ENCODE measurements at places on chromosomes 12 and 14.

- DNase-seq, result no peak
Observed at GRCh38 chr14:29759521-29760340, 167.9 kb downstream of the PRKD1 start.

DNA sequence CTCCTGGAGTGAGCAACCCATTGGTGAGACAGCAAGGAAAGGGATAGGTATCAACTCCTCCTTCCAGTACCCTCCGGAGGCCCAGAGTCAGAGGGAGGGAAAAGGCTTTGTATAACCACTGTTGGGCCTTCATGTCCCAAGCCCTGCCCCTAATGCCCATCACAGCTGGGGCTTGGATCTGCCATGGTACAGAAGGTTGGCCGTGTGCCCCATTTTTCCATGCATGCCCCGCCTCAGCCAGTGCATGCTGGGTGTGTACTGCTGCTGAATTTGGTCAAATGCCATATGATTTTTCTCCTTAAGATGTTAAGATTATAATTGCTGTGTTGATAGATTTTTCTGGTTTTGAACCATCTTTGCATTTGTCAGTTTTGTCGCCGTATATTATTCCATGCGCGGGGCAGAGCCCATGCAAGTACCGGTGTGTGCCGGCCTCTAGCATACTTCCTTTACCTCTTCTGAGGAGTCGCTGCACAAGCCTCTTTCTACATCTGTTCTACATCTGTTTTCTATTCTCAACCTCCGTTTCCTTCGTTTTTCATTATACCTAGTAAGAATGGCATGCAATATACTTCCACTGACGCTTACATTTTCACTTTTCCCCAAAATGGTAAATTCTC lies 26.6 kb downstream of the PPP2R5C start:
- peak; percentile 39 for DNase-seq

DNA sequence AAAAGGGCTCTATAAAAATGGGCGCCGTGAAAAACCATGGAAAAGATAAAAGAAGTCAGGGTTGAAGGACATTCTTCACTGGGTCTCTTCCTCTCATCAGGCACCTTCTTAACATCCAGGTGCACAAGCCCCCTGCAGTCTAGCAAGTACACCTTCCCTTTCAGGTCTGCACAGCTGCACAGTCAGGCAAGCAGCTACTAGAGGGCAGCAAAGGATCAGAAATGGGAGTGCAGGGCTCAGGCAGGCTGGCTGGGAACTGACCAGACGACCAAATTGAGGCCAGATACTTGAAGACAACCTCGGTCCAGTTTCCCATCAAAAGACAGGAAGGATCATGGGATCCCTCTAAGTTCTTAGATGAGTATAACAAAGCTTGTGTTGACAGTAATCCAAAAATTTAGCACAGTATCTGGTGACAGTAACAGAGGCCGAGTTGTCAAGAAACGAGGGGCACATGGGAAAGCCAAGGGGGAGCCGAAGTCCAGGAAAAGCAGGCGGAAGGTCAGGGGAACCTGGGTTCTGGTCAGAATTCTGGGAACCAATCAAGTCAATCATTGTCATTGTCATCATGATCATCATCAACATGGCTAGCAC lies 10.1 kb upstream of the GRIP1 start:
- peak; percentile 37 for DNase-seq

DNA sequence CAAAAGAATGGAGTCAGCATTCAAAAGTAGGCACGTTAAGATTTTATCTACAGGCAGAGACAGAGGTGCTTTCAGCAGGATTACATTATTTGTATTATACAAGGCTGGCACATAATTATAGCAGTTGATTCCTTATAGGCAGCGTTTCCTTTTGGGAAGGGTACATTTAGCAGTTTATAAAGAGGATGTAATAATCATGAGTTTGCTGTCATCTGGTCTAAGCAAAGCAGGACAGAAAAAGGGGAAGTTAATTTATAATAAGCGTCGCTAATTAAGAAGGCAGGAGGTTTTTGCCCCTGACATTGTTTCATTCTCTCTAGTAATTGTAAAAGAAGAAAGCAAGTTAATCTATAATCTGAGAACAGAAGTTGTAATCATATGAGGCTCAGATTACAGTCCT lies 259.9 kb upstream of the MDGA2 start:
- DNase-seq, result no peak

DNA sequence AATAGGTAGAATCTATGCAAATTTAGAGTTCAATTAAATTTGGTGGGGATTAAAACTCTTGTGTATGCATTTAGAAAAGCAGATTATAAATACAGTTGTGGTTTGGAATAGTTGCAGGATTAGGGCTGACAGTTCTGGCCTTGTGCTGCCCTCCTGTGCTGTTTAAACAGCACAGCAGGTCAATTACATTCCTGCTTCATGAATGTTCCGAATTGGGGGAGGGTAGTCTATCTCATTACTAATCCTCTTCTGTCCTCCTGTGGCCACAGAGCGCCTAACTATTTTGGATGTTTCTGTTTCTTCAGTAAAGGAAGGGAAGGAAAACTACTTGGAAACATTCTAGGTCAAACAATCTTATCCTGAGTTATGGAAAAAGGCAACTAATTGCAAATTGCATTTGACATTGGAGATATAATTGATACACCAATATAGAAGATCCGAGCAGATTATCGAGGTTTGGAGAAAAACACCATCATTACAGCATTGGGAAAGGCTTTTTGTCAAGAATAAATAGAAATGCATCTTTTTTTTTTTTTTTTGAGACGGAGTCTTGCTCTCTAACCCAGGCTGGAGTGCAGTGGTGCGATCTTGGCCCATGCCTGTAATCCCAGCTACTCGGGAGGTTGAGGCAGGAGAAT lies 8.7 kb upstream of the GPR19 start:
- DNase-seq, result peak; percentile 95

DNA sequence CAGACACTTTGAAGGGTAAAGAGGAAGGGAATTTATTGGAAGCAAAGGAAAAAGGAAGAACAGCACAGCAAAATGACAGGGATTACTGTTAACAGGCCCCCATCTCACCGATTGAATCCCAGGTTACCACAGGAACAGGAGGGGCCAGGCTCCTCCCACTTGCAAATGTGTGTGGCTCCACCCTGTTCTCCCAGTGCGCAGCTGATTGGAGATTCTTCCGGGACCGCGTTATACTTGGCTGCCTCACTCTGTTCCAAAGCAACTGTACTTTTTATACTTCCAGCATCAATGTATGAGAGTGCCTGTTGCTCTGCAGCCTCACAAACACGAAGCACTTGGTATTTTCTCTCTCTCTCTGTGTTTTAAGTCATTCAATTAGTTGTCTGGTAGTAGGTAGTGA lies 273.6 kb upstream of the MDGA2 start:
- no peak for DNase-seq

DNA sequence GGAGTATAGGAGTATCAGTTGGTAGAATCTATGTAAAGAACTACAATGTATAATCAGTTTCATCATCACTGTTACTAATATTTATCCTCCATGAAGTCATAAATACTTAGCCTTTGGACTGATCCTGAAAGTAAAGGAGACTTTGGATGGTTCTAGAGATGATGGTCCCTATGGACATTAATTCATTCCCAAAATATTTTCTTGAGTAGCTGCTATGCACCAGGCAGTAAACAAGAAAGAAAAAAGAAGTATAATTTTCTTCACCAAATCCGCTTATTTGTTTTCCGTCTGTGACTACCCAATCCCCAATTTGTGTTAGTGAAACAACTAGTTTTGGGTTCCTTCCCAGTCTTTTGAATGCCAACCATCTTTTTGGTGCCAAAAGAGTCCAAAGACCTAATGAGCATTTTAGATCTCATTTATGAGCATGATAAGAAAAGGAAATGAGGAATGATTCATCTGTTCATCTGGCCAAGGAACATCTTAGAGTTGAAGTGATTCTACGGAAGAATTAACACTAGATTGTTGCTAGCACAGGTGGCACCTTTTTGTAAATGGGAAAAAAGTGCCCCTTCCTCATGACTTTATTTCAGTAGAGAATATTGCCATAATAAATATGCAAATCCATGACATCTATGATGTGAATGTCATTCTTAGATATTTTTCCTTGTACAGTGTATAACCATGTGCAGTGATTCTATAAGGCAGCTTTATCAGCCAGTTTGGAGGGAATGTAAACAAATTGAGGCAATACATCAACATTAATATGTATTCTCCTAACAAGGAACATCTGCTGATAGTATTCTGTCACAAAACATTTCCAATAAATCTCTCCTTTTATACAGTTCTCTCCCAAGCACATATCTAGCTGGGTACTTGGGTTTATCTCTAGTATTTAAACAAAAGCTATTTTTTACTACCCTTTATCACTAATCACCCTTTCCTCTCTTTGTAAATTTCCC lies 85.1 kb upstream of the CCDC91 start:
- no peak for DNase-seq

DNA sequence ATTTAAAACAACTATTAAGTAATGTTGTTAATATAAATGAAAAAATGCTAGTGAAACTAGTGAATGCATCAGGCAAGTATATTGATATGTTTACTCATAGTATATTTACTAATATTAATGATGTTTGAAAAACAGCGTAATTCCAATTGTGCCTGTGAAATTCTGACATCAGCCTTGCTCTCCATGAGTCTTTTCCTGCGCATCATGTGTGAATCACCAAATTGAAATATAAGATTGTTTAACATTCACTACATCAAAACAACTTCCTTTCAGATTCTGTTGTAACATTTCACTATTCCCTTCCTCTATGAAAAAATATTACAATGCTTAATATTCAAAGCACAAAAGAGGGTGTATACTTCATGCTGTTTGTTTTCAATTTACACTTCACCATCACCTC lies 1995.9 kb upstream of the SEL1L start:
- DNase-seq, result no peak

DNA sequence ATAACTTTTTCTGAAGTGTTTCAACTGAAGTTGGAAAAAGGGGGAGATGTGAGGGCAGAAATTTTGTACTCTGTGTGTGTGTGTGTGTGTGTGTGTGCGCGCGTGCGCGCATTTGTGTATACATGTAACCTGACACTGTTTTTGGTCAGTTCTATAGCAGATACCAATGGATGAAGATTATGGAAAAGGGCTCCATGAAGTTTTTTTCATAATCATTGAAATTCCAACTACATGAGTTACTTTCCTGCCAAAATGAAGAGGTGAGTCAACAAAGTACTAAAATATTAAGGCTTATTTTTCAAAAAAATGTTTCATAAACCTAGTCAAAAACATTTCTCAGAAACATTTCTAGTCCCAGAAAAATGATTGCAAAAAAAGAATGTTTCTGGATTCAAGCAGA lies 25.7 kb upstream of the CERS5 start:
- DNase-seq, result peak; percentile 83

DNA sequence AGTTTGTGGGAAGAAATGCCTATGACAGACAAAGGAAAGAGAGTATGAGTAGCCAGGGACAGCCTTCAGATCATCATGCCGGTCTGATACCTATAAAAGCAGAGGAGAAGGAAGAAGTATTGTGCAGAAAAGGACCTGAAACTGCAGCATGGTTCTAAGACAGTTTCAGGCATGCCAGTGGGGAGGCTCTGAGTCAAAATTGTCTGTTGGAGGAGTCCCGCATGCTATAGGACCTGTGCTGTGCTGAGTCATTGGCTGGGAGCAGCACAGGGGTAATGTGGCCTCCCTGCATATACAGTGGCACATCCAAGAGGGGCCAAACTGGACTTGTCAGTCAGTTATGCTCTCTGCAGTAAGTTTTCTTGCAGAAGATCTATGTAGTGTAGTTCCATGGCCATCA lies 40.7 kb downstream of the NEUROD4 start:
- no peak for DNase-seq

DNA sequence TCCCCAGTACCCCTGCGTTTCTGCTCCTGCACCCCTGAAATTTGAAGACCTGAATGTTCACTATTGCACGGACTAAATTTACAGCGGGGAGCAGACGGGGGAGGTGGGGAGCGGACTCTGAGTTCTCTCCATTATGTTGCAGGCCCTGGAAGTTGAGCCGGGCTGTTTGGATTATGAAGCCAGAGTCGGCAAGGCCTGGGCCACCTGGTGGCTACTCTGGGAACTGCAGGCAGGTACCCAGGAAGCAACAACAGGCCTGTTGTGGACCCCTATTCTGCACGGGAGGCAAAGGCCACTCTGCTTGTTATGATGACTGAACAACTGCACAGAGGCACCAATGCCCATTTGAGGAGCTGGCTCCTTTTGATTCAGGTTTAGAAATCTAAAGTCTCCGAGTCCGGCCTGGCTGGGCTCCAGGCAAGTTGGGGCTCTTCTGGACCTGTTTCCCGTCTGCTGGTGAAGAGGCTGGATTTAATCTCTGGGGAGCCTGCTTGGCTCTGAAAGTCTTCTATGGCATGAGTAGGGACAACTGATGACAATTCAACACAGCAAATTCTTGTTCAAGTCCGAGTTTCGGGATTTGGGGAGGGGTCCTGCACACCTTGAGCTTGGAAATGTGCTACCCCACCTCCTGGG lies 34.1 kb upstream of the FAM181A start:
- DNase-seq, result peak; percentile 45

GRCh38 chr12:41184864-41185263 lies 3.3 kb upstream of the PDZRN4 start:
- peak; percentile 8 for DNase-seq

- no peak for DNase-seq
Observed at GRCh38 chr14:70670992-70671651, 29.4 kb downstream of the TTC9 start.

DNA sequence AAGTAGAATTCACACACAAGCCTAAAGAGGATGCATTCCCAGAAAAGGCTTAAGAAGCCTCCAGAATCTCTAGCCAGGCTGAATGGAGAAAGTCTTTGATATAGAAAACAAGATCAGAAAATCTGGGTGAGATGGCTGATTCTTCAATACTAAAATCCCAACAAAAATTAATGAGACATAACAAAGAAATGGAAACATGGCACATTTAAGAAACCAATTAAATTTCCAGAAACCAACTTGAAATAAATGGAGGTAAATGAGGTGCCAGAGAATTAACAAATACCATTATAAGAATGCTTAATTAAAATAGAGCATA lies 51.9 kb downstream of the CPSF6 start:
- DNase-seq, result no peak

DNA sequence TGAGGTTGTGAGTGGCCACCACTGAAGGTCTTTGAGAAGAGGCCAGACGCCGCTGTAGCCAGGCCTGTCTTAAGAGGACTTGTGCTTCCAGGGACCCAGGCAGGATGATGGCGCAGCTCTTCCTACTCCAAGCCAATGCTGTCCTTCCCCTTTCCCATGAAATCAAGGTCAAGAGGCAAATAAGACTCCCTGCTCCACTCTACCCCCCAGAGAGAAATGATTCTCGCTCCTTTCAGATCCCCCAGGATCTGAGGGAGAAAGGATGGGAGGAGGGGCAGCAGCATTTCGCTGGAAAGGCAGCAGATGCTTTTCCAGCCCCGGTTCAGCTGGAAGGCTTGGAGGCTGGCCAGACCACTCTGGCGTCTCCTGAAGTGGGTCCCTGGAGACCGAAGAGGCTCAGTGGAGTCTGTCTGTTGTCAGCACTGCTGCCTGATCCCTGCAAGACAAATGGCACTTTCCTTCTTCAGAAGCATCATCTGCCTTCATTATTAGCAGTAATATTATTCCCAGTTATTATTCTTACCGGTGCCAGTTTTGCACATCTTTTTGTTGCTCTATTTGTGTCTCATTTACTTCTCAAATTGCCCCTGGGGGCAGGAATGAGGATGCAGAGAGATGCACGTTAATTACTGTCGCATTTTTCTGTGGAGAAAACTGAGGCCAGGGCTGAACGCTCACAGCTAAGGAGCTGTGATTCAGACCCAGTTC lies 51.4 kb downstream of the C14orf132 start:
- DNase-seq, result peak; percentile 97

Data from fibroblast of upper back skin (primary cell).